A172 (cell line): ENCODE measurements at places on chromosomes 7 and 10.

DNA sequence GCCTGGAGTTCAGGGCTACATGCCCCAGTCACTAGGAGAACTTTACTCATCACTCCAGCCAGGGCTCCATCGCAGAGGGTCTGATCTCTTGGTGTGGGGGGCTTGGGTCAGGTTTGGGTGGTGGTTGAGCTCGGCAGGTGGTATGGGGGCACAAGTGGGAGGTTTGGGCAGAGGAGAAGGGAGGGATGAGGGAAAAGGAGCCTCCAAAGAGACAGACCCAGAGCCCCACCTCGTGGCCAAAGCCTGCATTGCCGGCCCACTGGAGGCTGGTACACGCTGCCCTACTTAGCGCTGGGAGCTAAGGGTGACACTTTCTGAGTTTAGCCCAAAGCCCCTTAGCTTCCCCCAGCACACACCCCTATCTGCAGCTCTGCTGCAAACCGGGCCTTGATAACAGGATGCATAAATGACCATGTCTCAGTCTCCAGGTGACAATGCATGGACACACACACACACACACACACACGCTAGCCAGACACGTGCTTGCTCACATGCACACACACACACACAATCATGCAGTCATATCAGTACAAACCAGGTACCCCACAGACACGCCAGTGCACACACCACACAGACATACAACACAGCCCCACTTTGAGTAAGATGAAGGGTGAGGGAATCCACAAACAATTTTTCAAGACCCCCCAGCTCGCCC lies 14.7 kb downstream of the LZTS2 start:
- peak; percentile 68 for DNase-seq

- no peak for DNase-seq
Observed at GRCh38 chr10:61081301-61081700, 137.3 kb upstream of the RHOBTB1 start.

DNA sequence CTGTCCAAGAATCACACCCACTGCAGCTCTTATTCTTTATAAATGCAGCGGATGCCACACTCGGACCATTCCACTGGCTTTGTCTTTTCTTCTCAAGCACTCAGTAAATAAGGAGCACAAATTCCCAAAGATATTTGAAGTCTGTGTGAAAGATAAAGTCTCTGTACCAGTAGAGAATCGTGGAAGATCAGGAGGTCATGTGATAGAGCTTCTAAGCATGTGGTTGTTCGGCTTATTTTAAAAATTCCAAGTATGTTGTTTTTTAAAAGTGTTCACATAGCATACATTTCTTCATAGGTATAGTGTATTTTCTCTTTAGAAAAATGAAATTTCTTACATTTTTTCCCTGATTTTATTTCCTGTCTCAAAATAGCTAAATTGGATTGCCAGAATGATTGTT lies 75.8 kb downstream of the NOC3L start:
- DNase-seq, result peak; percentile 10

- peak; percentile 4 for DNase-seq
Observed at GRCh38 chr10:116469437-116469836, 41.8 kb downstream of the PNLIPRP3 start.

DNA sequence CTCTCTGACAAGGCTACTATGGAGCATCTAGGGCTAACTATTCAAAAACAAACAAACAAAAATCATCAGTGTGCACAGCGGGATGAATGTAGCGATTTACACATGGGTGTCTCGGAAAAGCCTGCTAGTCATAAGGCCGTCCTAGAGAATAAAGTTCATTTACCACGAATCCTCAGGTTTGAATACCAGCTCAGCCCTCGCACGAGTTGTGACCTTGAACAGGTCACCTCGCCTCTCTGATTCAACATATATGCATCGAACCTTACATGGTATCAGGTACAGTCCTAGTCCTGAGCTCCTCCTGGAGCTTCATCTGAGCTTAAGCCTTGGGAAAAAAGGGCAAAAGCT lies 572 bp downstream of the ATP5MF start:
- DNase-seq, result no peak

GRCh38 chr7:71191771-71192170 lies 59.8 kb downstream of the GALNT17 start:
- no peak for DNase-seq

DNA sequence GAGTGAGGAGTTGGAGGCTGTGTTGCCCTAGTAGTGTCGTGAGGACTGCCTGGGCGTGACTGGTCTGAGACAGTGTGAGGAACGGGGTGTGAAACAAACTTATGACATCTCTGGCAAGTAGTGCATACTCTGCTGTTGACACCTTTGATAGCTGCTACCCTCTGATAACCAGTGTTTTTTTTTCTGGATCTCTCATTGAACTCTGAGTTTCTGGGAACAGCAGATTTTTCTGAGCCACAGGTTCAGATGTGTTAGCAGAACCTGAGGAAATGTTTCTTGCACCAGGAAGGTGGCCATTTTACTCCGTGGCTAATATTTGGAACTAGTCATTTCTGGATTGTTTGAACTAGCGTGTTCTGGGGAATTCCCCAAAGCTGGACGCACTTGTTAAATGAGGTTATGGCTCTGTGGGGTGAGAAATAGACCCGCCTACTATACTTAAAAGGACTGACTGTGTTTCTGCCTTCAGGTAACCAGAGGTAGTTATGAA lies 52.9 kb downstream of the AUTS2 start:
- DNase-seq, result no peak

- DNase-seq, result peak; percentile 67
Observed at GRCh38 chr7:32102432-32102873, 32.2 kb upstream of the PDE1C start.

GRCh38 chr10:112498806-112499205 lies 51.8 kb downstream of the VTI1A start:
- DNase-seq, result no peak

- DNase-seq, result peak; percentile 28
Observed at GRCh38 chr10:5628451-5629302, 37.7 kb downstream of the ASB13 start.

DNA sequence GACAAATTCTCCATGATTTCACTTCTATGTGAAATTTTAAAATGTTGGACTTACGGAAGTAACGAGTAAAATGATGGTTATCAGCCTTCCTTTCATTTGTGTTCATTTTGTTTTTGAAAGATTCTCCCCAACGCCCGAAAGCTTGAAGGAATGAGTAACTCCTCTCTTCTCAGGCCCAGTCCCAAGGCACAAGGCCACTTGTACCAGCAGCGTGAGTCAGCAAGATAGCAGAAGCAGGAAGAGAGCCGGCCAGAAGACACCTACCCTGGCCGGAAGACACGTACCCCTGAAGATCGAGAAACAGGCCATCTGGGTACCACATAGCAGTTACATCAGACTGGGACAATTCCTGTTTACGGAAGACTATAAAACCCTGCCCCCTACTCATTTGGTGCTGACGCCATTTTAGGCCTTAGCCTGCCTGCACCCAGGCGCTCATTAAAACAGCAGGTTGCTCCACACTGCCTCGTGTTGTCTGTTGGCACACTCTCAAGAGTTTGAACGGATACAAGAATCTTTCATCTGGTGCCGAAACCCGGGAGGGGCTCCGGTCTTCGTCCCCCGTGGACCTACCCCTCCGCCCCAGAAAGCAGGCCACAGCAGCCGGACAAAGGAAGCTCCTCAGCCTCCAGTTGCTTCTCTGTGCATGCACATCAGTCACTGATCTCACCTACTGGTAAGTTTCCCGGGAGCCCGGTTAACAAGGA lies 60.4 kb downstream of the LRRC17 start:
- peak; percentile 57 for DNase-seq

DNA sequence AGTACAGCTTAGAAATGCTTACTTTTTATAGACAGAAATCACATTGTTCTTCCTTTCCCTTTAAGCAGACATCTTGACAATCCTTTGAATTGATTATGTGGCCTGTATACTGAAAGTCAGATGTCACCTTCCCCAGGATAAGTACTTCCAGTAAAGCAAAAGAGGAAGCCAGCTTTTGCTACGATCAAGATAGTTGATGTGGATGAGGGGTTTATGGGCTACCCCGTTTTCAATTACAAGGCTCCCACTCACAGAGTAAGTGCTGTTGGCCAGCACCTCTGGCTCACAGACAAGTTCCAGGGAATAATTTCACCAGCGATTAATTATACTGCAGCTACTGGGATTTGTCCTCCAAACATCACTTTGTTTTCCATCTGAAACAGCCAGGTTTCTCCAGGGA lies 95.1 kb upstream of the SAMD8 start:
- DNase-seq, result no peak

- no peak for DNase-seq
Observed at GRCh38 chr10:11197878-11198277, 180.2 kb downstream of the CELF2 start.

- no peak for DNase-seq
Observed at GRCh38 chr7:20146451-20146850, 70.7 kb downstream of the MACC1 start.

DNA sequence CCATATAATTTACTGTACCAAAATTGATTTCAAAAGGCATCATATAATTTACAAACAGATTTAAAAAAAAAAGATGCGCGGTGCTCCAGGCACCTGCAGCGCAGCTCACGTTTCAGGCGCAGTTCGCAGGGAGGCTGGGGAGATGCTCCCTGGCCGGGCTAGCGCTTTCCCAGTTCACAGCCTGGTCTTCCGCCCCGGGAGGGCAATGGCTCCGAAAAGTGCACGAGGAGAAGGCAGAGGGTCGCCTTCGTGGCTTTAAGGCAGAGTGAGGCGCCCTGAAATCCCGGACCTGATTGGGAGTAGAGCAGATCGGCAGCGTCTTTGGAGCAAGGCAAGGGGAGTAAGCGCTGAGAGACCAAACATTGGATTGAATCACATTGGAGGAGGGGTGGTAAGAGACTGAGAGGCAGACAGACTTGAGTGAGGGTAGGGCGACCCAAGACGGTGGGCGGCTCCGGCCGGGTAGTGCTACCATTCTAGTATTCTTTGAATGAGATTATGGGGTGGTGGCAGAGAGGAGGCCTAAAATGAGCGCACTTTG lies 1.5 kb downstream of the NEUROG3 start:
- DNase-seq, result no peak

GRCh38 chr10:86553639-86554038 lies 32.0 kb upstream of the WAPL start:
- DNase-seq, result no peak

- DNase-seq, result no peak
Observed at GRCh38 chr7:72275382-72276070, 136.6 kb downstream of the CALN1 start.

DNA sequence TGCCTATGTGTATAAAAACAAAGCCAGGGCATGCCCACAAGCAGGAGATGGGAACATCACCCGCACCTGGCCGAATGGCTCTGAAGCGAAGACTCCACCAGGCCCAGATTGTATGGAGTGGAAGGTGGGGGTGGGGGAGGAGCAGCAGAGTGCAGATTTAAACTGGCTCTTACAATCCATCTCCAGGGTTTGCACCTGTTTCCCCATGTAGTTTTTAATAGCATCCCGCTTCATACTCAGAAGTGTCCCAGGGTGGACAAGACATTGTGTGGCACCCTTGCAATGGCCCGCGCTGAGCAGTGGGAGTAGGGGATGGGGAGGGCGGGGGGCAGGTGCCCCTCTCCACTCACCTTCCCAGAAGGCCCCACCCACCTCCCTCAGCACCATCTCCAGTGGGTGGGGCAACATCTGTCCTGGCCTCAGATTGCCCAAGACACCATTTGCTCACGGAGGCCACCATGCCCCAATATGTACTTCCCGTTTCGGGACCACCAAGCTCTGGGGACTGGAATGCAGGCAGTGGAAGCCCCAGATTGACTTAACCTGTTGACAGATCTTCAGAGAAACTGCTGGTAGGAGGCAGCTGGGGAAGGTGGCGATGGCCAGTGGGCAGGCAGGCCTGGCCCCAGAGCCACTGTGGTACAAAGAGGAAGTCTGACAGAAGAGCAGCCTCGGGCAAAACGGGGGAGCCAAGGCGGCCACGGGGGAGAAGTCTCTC lies 23.0 kb downstream of the VSIR start:
- no peak for DNase-seq

- DNase-seq, result no peak
Observed at GRCh38 chr7:27431465-27431864, 188.9 kb downstream of the EVX1 start.

- no peak for DNase-seq
Observed at GRCh38 chr10:15112657-15113056, 15.5 kb downstream of the RPP38 start.

DNA sequence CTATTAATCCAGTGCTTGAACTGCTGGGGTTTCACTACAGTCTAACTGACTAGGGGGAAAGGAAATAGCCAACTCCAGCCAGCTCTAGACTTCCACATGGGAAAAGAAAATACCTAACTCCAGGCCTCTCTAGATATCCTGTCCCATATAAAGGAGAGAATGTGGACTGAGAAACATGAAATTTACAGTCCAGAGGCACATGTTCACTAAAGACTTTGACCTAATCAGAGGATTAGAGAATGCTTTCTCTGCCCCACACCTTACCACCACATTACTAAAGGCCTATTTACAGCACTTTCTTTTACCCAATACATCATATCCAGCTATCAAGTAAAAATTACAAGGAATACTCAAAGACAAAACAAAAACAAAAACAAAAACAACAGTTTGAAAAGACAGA lies 164.2 kb downstream of the PCLO start:
- no peak for DNase-seq

GRCh38 chr7:151776446-151776845 lies 100.5 kb downstream of the PRKAG2 start:
- DNase-seq, result no peak

DNA sequence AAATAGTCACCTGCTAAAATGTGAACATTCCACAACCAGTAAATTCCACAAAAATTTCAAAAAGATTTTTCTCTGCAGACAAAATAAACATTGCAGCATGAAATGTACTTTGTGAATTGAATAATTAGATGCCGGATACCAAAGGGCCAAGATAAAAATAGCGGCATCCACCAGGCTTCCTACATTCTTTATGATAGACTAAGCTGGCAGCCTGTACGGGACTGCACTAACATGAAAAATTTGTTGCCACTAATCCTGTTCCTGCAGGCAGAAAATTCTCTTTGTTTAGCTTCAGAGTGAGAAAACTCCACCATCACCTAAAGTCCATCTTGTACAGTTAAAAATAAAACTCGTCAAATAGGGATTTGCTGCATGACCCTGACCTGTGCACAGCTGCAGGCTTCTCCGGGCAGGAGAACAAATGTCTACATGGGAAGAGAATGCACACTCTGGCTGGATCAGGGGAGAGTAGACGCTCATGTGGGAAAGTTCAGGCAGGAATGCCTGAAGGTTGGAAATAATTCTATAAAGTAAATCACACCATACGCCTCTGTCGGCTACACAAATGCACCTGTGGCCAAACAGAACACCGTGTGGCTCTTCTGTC lies 15.6 kb upstream of the ADO start:
- DNase-seq, result no peak

DNA sequence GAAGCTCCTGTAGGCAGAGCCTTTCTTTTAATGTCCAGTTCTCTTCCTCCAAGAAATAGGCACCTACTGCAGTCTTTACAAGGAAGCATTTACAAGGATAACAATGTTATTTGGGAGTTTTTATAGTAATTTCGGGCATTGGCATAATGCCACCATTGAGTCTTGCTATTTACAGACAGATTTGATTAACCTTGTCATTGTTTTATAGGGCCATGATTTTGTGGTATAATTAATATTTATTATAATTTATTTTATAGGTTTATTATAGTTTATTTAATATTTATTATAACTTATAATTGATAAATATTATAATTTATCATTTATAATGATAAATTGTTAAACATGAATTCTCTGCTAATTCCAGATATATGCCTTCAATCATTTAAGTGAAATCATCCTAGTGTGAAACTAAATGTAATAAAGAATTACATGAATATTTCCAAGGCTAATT lies 573 bp upstream of the POT1 start:
- no peak for DNase-seq

- DNase-seq, result no peak
Observed at GRCh38 chr7:47601881-47602249, 20.0 kb upstream of the TNS3 start.
